Astrocyte (in vitro differentiated cells and primary cell): ENCODE measurements at places on chromosomes 12 and 14.
A peak's percentile ranks its signal among the peaks of the same experiment; 100 is the strongest.

- peak; percentile 89 for DNase-seq
Measured at GRCh38 chr14:85607651-85608081, 77.7 kb downstream of the FLRT2 start.

DNA sequence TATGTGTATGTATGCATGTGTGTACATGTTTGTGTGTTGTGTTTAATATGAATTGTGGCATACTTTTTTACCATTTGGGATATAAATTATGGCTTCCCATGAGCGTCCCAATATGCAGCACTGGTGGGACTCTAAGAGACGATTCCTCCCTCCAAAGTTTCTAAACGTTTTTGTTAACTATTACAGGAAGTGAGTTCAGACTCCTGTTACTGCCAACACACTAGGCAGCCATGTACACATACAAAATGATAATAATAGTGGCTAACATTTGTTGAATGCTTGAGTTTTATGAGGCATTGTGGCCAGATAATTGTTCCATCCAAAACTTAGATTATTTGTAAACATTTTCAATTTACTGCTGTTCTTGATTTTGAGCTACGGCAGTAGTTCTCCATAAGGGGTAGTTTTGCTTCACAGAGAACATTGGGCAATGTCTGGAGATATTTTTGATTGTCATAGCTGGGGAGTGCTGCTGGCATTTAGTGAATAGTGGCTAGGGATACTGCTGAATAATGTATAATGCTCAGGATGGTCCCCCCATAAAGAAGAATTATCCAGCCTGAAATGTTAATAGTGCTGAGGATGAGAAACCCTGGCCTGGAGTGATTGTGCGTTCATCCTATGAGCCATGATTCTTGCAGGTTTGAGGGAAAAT is 45.1 kb downstream of the ARID2 start:
- DNase-seq: no peak

GRCh38 chr14:80615831-80616230 is 325.7 kb downstream of the CEP128 start:
- DNase-seq: no peak

DNA sequence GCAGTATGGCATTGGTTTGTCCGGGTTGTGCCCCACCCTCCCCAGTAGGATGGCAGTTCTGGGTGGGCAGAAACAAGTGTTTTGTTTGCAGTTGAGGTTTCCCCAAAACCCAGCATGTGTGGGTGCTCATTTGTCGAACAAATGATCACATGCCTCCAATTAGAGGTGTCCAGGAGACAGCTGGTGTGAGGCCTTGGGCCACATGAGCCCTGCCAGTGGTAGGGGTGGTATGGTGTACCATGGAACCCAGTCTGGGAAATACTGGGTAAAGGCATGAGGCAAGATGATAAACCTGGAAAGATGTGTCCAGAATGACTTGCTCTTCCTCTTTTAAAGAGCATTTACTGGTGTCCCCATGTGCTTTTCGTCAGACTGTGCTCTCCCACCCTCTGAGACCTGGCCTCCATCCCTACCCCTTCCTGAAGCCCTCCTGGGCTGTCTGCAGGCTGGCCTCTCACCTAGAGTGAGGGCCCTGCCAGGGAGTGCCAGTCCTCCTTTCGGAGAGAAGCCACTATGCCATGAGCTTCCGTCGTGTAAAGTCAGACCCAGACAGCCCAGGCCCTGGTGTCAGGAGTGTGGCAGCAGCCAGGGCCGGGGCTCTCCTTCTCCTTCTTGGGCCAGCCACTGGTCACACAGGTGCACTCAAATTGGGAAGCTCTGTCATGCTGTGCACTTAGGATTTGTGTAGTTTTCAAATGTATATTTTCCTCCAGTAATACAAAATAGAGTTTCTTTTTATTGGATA is 17.6 kb downstream of the ANKRD9 start:
- DNase-seq: no peak

GRCh38 chr12:70354787-70355186 is 11.3 kb upstream of the KCNMB4 start:
- no peak for DNase-seq

- DNase-seq: peak; percentile 66
Measured at GRCh38 chr14:39219075-39219499, 14.6 kb upstream of the MIA2 start.

DNA sequence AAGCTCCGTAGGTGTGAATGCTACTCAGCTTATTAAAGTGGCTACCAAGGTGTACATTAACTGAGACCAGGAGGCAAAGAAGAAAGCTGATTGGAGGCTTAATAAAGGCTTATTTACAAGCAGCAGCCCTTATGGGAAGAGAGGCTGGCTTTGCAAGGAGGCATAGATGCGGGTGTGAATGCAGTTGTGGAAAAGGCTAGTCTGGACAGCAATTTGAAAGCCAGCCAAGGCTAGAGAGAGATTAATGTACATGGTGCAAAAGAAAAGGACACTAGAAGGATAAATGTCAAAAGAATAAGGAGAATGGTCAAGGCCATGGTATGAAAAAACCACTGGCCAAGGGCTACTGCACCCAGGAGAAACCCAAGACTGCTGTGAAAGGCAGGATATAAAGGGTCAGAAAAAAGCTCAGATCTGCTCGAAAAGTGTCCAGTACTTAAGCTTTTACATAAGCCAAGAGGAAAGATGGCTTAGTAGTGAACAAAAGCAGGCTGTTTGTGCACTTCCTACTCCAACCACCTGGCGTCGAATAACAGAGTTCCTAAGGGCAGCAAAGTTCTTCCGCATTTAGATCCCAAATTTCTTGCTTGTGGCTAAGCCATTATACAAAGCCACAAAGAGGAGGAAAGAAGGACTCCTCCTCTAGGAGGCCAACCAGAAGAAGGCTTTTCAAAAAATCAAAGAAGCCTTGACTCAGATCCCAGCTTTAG is 24.0 kb downstream of the KLRK1 start:
- peak; percentile 42 for DNase-seq

GRCh38 chr12:110636516-110636915 is 22.6 kb downstream of the TCTN1 start:
- no peak for DNase-seq

GRCh38 chr14:65548878-65549277 is 136.3 kb downstream of the FUT8 start:
- DNase-seq: no peak

DNA sequence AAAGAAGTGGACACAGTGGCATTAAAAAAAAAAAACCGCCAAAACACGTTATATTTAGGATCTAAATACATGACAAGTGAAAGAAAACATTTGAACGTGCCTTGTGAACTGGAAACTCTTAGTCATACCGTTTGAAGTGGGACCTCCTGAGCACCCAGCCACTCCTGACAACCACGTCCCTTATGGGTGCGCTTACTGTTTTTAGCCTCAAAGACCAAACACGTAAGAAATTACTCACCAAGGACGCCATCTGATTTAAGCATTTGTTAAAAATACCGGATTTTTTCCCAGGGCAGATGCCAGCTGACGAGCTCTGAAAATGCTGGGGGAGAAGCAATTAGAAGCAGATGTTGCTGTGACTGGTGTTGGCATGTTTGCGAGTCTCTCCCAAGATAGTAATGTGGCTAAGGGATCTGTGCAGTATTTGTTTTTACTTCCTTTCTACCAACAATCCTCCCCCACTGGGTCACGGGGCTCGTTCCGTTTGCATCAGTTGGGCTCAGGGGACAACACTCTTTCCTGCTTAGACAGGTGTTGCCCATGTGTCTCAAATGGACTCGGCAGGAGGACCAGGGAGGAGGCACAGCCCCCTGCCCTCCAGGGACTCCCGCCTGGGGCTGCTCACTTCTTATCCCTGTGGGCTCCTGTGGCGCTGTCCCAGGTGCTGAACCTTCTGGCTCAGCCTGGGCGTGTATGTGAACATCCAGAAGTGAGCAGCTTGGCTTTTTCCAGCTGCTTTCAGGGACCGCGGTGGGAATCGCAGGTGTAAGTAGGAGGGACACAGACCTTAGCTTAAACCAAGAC is 101.0 kb downstream of the BEGAIN start:
- DNase-seq: peak; percentile 78

DNA sequence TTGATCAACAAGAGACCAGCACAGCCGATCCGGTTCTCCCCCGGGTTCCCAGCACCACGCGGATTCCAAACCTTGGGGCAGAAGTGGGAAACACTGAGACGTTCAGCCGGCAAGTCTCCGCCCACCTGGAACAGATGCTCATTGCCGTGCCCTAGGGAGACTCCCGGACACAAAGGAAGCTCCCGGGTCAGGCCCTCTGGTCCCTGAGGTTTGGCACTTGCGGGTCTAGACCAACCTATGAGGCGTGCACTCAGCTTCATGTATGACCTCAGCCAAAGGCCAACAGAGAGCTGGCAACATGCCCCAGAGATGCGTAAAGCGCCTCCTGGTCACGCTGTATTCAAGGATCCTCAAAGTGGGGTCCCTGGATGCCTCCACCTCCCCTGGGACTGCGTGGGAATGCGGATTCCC is 2.5 kb downstream of the RIMBP2 start:
- no peak for DNase-seq

DNA sequence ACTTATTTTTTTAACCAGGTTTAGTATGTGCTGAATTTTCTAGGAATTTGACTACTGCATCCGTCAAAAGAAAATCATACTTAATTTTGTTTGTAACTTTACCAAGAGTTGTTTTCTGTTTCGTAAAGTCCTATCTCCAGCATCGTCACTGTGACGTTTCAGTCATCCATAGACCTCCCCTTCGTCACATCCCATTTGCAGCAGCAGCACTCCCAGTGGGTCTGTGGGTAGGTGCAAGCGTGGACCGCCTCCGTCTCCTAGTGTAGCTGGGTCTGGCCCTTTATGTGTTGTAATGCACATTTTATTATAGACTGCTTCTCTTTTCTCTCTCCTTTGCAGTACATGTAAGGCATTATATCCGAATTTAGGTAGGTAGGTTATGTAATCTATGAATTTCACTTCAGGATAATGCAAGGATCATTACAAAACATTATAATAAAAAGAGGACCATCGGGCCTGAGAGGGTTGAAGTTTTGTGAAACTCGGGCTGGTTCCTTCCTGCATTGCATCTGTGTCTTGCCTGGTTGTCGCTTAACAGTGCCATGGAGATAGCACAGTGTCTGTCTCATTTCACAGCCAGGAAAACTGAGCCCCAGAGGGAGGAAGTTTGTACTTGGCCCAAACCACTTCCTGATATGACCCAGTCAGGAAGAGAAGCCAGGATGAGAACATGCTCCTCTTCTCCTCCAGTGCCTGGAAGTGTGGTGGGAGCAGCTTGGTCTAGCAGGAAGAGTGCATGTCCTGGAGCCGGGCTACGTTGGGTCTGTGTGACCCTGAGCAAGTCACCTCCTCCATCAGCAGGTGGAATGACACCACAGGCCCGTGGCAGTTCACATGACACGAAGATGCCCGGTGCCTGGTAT is 41.3 kb downstream of the EVL start:
- no peak for DNase-seq

DNA sequence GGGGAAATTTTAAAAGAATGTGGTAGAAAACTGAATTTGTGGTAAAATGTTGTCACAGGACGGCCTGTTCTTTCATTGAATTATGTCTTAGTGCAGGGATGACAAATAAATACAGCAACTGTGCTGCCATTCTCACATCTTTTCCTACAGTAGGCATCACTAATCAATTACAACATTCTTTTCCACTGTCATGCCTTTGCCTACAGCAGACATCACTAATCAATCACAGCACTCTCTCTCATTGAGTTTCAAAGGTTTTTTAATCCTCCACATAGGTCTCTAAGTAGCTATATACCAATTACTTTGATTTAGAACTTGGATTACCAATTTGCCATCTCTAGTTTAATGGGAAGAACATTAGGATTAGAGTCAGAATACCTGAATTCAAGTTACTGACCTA is 30.1 kb downstream of the NTF3 start:
- no peak for DNase-seq

- DNase-seq: no peak
Measured at GRCh38 chr14:22776215-22776614, 9.7 kb downstream of the OXA1L start.

DNA sequence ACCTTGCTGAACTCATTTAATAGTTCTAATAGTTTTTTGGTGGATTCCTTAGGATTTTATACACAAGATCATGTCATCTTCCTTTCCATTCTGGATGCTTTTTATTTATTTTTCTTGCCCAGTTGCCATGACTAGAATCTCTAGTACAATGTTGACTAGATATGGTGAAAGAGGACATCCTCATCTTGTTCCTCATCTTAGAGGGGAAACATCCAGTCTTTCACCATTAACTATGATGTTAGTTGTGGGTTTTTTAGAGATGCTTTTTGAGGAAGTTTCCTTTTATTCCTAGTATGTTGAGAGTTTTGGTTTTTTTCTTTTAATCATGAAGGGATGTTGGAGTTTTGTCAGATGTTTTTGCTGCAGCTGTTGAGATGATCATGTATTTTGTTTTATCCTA is 8.7 kb downstream of the ANKRD13A start:
- DNase-seq: no peak

GRCh38 chr12:108616941-108617858 is 16.5 kb downstream of the SELPLG start:
- DNase-seq: peak; percentile 26

- DNase-seq: no peak
Measured at GRCh38 chr14:70118064-70118463, 70.7 kb downstream of the SLC8A3 start.

GRCh38 chr12:95641299-95641952 is 90.2 kb upstream of the USP44 start:
- DNase-seq: no peak

DNA sequence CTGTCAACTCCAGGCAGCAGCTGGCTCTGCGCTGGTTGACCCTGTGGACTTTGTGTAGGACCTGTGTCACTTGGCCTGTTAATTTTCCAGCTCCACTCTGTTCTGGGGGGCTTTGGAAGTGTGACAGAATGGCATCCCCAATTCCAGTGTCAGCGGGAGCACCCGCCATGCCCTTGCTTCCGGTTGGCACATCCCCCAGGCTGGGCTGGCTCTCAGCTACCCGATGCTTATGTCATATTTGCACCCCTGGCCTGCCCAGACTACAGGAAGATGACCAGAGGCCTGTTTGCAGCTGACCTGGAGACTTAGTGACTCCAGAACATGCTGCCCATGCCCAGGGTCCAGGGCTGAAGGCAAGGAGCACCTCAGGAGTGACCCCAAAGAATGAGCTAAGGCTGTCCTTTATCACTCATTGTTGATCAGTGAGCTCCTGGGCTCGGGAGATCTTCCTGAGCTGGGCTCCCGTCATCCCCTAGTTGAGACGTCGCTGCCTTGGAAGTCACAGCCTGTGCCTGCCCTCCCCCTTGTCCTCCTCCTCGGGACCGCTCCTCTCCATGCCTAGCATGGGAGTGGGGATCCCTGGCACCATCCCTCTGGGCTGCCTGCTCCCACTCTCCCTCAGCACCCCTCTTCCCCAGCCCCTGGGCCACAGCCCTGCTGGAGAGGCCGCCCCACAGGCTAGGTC is 163.4 kb upstream of the RTL1 start:
- no peak for DNase-seq

GRCh38 chr12:113439606-113440030 is 17.4 kb downstream of the SDSL start:
- no peak for DNase-seq

- DNase-seq: no peak
Measured at GRCh38 chr12:49057888-49058287, 2.7 kb downstream of the KMT2D start.

DNA sequence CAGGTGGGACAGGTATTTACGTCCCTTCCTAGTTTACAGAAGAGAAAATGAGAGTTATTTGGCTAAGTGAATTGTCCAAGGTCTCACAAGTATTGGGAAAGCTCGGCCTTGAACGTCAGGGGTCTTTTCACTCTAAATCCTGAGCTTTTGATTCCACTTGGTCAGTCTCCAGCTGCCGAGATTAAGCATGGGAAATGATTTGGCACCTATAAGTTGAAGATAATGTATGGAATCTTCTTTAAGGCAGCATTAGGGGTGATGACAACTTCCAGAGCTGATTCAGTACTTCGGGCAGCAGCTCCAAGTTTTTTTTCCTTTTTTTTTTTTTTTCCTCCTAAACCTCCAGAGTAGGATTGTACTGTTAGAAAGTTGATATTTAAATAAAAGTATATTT is 722 bp downstream of the FAM234B start:
- peak; percentile 2 for DNase-seq

- no peak for DNase-seq
Measured at GRCh38 chr12:5505751-5506150, 73.8 kb downstream of the NTF3 start.
